ENCODE measurements at places on chromosomes 1 and 21.

DNA sequence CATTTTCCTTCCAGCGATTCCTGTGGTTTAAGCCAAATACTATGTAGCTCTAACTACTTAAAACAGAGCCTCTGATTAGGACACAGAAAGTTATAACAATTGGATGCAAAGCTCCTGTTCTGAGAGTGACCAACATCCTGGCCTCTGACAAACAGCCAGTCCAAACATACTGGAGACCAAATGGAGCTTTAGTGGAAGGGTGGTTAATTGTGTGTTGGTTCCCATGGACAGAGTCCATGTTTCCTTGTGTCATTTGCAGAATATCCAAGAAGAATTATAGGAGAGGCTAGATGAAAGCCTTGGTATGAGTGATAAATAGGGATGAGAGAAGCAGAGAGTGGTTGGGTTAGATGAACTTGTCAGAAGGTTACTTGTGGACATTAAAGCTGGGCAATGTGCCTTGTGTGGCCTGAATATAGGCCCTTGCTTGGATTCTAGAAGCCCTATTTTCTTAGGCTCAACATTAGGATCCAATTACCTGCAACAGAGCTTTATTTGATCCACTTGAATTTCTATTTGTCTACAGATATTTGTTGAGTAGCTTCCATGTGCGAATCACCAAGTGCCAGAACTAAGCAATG lies 180.5 kb upstream of the GORAB start:
- H3K27ac ChIP-seq = no peak overlapping the region
- H3K4me1 ChIP-seq = no peaks in the 10 kb centered on the region
- no peak overlapping the region for H3K4me3 ChIP-seq
- no peaks in the 10 kb centered on the region for H3K27me3 ChIP-seq
- DNase-seq = no peak

DNA sequence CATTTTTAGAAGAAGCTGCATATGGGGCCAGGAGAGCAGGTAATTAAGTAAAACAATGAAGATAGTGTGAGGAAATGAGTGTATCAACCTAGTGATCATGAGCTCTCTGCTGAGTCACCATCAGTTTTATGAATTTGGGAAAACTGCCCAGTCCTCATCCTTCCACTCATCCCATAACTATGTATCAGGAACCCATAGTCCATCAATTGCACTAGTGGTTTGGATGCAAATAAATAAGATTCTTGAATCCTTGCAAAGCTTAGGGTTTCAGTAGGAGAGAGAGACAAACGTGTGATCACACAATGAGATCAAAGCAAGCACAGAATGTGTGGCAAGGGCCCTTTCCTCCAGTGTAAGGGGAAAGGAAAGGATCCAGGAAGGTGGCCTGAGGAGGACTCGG lies 145.6 kb downstream of the ZZZ3 start:
- no peak overlapping the region for H3K27ac ChIP-seq
- H3K36me3 ChIP-seq = no peaks in the 10 kb centered on the region
- H3K27me3 ChIP-seq = no peaks in the 10 kb centered on the region
- H3K4me3 ChIP-seq = no peak overlapping the region

DNA sequence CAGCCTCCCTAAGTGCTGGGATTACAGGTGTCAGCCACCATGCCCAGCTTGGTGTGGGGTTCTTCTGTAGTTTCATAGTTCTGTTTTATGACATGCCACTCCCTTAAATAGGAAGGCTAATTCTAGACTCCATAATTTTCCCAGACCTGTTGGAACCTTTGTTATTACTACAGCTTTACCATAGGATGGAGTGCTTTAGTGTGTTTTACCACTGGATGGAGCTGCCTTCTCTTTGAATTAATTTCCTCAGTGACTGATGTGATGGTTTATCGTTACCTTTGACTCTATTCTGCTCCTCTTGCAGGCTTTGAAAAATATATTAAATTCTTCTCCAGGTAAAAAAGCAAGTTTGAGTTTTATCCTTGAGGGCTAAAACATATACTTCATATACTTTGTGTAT lies 84.6 kb upstream of the NEK7 start:
- H3K27me3 ChIP-seq = no peaks in the 10 kb centered on the region
- H3K4me1 ChIP-seq = no peaks in the 10 kb centered on the region
- no peak for DNase-seq
- no peaks in the 10 kb centered on the region for H3K36me3 ChIP-seq

DNA sequence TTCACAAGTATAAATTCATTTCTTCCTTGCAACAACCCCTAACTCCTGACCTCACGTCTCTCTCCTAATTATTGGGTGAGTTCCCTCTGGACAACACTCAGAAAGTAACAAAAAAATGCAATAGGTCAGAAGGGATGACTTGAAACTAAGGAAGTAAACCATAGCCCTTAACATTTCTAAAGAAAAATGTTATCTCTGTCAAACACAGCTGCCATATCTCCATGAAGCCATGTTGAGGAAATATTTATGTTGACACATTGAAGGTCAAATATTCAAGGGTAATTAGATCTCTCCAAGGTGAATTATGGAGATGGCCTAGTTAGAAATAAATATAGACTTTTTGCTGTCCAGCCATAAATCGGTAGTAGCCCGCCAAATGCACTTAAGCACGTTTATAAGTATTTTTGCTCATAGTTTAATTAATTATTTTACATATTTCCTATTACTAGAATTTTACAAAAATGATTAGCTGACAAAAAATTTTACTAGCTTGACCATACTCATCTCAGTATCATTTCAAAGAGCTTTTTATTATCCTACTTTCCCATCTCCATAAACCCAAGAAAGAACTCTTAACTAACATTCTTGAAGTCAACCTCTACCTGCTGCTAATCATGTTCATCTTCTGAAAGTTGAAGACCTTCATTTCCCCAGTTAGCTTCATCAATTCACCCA lies 160.1 kb upstream of the PKN2 start:
- no peaks in the 10 kb centered on the region for H3K27me3 ChIP-seq
- H3K4me3 ChIP-seq = no peak overlapping the region
- H3K36me3 ChIP-seq = no peaks in the 10 kb centered on the region
- DNase-seq = no peak
